ENCODE measurements at places on chromosomes 6 and 20.

DNA sequence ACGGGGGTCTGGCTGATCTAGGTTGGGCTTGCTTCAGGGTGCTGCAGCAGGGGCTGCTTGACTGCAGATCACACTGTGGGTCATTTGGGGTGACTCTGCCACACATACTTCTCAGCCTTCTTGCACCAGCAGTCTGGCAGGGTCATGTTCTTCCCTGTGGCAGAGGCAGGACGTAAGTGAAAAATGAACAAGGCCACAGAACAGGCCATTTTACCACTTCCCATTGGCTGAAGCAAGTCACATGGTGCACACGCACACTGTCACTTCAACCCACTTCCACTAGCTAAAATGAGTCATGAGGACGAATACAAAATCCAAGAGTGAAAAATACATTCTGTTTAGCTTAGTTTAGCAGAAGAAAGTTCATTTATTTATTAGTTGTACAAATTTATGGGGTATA is 168.6 kb upstream of the GGTLC1 start:
- no peak for DNase-seq

DNA sequence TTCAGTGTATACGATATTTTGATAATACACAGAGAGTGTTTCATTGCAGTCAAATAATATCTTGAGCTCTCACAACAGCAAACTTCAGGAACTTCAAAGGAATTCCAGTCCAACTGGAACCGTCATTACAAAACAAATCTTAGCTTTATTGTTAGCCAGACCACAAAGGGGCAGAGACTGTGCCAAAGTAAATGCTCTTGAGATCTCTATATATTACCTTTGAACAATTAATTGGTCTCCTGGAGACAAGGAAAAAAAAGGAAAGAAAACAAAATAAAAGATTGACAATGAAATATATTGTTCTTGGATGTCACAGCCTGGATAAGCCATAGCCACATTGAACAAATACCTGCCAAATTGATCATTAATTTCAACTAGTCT is 70.0 kb downstream of the FOXC1 start:
- DNase-seq: no peak

DNA sequence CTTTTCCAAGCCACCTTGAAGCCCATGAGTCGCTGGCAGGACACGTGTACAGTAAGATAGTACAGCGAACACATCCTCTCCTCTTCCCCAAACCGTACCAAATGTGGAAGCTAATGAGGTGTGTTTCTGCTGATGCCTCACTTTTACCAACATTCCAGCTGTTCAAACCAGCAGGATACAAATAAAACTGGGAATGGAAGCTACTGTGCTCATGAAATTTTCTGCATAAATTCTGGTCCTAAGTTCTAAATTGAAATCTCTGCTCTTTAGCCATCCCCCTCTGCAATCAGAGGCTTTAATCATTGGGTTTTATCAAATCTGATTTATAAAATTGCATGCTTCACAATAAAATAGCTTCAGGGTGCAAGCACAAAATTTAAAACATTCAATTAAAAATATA is 81.9 kb upstream of the RIN2 start:
- DNase-seq: no peak

- no peak for DNase-seq
Observed at GRCh38 chr20:41170386-41171105, 33.2 kb downstream of the PLCG1 start.

DNA sequence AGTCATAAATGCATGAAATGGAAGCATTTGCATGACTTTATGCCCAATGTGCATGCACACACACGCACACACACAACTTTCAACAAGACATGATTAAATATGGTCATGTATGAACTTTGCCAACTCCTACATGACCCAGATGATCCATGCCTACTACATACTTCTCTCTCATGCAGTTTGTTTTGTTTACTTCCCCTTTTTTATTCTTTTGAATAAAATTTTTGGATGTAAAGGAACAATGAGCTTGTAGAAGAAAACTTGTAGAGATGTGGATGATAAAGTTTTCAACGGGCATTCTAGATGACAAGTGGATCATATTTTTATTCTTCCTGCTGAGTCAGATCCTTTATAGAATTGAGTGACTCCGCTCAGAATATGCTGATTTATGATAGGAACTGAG is 50.8 kb upstream of the AIG1 start:
- no peak for DNase-seq

DNA sequence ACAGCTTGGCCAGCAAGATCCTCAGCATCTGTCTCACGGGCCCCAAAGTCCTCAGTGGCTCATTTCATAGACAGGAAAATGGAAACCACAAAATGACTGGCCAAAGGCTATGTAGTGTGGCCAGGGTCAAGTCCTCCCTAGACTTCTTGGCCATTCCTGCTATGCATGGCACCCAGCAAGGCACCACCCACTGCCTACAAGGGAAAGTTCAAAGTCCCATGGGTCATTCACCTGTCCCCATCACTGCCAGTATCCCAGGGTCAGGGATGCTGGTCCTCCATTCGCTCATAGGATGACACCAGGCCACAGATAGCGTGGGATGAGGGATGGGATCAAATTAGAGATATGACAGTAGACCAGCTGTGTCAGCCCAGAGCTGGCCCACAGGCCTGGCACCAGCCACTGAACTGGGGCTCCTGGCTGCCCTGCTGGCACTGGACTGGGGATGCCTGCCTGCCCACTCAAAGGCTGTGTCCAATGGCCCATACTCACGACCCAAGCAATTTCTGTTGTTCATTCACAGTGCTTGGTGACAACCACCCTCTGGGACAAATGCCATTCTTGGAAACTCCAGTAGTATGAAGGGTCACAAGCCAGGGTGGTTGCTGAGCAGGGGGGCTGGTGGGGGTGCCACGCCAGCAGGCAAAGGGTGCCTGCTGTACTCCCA is 11.6 kb downstream of the ADISSP start:
- no peak for DNase-seq

DNA sequence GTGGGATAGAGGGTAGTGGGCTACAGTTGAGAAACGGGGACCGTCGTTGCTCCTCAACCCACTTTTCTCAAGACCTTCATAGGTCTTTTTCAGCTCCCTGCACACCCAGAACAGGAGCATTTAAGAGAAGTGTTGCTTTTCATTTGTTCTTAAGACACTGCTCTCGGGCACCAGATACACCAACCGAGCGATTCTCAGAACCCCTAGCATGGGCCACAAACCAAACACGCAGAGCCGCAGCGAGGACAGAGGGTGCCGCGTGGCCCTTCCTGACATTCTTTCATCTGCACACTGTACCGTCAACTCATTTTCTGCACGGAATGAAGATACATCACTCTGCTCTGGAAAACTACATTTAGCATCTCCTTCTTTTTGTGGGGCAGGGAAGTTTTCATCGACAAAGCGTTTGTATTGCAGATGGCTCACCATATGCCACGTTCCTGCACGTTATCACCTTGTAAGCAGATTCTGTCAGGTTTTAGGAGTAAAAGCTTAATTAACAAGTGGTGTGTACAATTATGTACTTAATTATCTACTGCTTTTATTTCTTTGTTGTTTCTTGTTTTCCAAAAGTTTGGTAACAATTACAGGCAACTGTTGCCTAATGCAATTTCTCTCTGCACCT is 70.4 kb upstream of the MLN start:
- no peak for DNase-seq

DNA sequence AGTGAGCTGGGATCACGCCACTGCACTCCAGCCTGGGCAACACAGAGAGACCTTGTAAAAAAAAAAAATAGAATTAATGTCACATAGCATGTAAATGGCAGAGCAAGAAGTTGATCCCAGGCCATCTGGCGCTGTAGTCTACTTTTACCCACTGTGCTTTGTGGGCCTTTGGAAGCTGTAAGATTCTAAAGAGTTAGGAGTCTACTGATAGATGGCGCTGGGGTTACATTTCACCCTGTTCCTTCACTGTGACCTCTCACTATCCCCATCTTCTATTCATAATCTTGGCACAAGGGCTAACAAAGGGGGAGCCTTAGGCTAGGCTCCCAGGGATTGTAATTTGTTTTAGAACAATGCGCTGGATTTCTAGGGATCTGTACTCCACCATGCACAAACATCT is 24.4 kb downstream of the SIRPD start:
- DNase-seq: no peak

GRCh38 chr6:54115966-54116365 is 4.7 kb downstream of the MLIP start:
- DNase-seq: no peak

- DNase-seq: no peak
Observed at GRCh38 chr6:91341473-91341872, 754.6 kb upstream of the MAP3K7 start.

GRCh38 chr6:62640749-62641148 is 354.7 kb upstream of the KHDRBS2 start:
- DNase-seq: no peak

DNA sequence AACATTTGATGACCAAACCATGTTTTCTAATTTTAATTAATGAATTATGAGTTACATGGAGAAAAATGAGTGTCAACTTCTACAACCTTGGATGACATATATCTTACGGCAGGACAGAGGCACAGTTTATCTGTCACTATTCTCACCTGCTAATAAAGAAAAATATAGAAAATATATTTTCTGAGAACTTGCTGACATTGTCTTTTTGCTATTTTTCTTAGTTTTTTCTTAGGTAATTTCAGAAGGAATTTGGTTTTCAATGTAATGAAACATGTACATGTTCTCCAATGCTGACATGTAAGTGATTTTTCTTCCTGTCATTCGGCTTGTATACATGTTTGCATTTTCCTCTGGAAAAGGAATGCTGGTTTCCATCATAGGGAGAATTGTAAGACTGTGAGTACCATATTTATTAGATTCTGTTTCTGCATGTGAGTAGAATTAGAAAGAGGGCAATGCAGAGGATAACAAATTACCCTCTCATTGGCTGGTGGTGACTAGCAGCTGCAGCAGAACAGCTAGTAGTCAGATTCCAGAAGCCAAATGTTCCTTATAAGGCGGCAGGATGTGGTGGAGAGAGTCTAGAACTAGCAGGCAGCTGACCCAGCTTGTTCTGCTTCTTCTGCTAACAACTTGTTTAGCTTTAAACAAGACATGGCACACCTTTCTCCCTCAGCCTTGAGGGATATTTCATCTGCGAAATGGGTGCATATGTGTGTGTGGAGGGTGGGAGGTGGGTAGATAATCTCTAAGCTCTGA is 132.8 kb upstream of the SPACA1 start:
- DNase-seq: no peak

DNA sequence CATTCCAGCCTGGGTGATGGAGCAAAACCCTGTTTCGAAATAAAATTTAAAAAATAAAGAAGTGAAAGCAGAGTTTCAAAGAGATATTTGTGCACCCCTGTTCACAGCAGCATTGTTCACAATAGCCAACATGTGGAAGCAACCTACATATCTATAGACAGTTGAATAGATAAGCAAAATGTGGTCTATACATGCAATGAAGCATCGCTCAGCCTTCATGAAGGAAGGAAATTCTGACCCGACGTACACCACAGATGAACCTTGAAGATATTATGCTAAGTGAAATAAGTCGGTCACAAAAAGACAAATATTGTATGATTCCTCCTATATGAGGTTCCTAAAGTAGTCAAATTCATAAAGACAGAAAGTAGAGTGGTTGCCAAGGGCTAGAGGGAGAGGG is 6.5 kb upstream of the NCOA6 start:
- no peak for DNase-seq

DNA sequence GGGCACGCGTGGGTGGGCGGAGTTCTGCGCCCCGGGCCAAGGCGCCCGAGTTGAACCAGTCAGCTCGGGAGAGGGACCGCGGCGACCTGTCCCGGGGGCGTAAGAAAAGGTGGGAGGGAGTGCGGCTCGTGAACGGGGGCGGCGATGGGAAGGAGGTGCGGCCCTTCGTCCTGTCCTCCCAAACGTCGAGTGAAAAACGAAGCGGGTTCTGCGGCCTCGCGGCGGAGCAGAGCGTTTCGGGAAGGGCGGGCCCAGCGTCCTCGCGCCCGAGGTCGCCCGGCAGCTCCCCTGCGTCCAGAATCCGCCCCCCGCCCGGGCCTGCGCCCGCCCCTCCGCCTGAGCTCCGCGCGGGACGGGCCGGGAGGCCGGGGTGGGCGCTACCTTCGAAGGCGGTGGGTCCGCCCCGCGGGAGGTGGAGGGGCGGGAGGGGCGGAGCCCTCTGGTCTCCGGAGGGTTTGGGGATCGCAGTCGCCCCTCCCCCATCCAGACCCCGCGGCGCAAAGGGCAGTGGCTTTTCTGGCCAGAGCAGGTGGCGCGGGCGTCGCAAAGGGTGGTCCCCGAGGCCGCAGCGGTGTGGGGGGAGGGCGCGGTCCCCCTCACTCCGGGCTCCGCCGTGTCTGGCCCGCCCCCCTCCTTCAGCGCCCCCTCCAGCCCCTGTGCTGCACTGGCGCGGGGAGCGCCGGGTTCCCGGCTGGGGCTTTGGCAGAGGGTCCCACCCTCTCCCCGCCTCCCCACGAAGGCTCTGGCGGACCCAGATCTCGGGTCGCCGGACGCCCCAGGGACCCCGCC is 838 bp downstream of the STMN3 start:
- no peak for DNase-seq

DNA sequence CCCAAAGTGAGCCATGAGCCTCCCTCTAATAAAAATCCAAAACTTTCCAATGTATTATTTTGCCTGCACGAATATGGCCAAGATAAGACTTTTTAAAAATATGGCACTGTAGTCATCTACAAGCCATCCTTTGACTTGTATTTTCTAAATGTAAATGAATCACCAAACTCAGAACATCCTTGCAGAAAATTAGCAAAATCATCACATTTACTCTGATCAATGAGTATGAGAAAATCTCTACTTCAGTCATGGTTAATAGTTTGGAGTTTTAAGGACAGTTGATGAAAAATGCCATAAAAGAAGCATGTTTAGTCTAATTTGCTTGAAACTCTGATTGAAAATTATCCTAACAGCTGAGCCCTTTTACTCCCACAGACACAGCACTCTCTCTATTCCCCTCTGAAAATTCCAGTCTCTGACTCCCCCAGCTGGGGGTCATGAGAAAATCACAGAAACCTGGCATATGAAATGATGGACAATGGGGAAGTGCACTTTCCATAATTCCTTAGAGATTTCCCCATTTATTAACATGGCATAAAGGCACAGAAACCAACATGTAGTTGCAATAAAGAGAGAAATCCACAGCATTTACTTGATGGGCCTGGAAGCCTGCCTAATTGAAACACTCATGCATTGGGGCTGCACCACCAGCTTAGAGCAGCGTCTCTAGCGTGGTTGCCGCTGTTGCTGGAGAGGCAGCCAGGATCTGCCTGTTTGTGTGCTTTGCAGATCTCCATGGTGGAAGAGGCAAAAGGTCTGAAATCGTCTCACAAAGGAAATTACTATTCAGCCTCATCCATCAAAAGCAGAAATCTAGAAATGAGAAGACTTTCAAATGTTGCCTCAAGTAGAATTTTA is 214.0 kb downstream of the WDR27 start:
- no peak for DNase-seq

GRCh38 chr6:119020597-119021561 is 57.6 kb downstream of the FAM184A start:
- no peak for DNase-seq

- DNase-seq: no peak
Observed at GRCh38 chr6:118252474-118252873, 295.6 kb upstream of the PLN start.

DNA sequence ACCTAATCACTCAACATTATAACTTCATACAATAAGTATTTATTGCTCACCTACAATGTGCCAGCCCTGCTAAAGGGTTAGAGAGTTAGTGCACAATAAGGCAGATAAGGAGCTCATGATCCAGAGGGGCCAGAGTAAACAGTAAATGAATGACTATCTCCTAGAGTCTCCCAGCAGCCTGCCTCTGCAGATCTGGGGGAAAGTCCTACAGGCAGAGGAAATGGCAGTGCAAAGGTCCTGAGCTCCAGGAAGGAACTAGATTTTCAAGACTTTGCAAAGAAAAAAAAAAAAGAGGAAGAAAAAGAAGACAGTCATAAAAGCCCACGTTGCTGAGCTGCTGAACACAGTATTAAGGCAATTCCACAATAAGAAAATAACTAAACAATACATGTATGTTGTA is 160.1 kb downstream of the SIM1 start:
- DNase-seq: no peak

- DNase-seq: no peak
Observed at GRCh38 chr20:51661609-51662178, 106.5 kb downstream of the ATP9A start.
